ENCODE measurements at places on chromosomes 2 and 18.

GRCh38 chr2:136985044-136985443, 219.7 kb downstream of the THSD7B start:
- no peak for DNase-seq

GRCh38 chr2:212998626-212999359, 152.6 kb downstream of the IKZF2 start:
- DNase-seq = no peak

GRCh38 chr2:85852937-85853498, 35.8 kb downstream of the ST3GAL5 start:
- peak; percentile 81 for DNase-seq

GRCh38 chr18:5942591-5942990, 47.3 kb upstream of the TMEM200C start:
- no peak for DNase-seq

- no peak for DNase-seq
Measured at GRCh38 chr2:85797921-85798320, 44.1 kb downstream of the ATOH8 start.

DNA sequence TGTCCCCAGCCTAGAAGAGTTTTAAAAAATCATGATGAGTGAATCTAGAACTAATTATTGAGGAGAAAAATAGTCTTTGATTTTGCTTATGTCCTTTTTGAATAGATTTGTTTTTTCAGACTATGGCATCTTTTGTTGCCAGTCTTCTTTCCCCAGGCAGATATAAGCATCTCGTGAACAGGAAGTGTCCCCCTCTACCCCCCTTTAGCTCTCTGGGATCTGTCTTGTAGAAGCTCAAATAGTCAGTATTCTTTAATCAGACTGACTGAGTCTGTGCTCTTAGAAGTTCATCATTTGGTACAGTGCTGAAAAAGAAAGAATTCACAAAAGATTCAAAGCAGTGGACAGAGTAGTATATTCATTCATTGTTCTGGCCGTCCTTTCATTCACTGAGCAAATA, 10.4 kb downstream of the PRKCE start:
- no peak for DNase-seq

DNA sequence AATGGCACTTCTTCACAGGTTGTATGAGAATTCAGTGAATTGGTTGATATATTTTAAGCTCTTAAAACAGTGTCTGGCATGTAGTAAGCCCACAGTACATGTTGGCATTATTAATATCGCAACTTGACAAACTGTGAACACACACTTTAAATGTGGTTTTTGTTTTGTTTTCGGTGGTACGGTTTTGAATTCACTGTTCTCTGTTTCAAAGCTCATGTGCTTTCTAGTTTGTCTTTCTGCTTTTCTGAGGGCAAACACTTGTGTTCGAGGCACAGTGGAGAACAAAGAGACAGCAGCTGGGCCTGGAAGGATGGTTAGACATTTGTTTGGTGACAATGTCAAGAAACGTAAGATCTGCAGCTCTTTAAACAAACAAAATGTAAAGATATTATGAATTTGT, 276.5 kb upstream of the MC4R start:
- DNase-seq = no peak

- no peak for DNase-seq
Measured at GRCh38 chr18:61891271-61891670, 1.5 kb downstream of the RNF152 start.

All from activated CD8-positive, alpha-beta memory T cell treated with anti-CD3 and anti-CD28 coated beads for 24 hours (primary cell).